ENCODE measurements at places on chromosomes 13 and 19. TPM values are rescaled to one million over a fixed set of nuclear protein-coding genes. Genes with fewer than 3 reads are reported as not detected.

DNA sequence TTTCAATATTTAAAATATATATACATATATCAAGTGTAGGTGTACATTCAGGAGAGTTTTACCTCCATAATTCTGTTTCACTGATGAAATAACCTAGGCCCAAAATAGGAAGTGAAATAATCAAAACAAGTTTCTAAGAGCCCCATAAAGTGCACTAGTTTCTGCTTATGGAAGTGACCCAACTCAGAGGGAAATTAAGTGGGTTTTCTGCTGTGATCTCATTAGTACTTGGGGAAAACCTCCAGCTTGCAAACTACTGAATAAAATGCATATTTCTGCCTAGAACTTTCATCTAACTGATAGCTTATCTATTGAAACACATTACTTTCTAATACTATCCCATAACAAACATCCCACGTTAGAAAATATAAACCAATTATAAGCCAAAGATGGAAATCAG, 45.4 kb upstream of the MIR17HG start:
- H3K4me1 ChIP-seq, result no peaks in the 10 kb centered on the region
- DNase-seq, result no peak
- H3K27me3 ChIP-seq, result no peaks in the 10 kb centered on the region
- no peaks in the 10 kb centered on the region for H3K36me3 ChIP-seq

The ZNF382 gene
- 2.3 TPM for total RNA-seq

DNA sequence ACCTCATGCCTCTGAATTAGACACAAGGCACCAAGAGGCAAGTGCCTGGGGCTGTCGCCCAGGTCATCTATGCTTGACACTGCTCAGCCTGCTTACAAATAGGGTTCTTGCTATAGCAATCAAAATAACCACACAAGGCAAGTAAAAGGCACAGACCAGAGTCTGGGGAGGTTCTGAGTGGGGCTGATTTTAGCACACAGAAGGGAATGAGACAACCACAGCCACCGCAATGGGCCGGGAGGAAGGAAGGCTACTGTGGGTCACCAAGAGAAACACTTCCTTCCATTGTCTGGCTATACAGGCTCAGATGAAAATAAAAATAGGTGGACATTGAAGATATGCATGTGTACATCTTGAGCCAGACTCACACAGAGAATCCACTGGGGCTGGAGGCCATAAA, 159.1 kb downstream of the DLEU7 start:
- H3K27me3 ChIP-seq, result peaks cover 13% of the 10 kb centered on the region
- no peak overlapping the region for H3K4me3 ChIP-seq
- H3K4me1 ChIP-seq, result peaks cover 14% of the 10 kb centered on the region

The PRTN3 gene
- total RNA-seq, result not detected

DNA sequence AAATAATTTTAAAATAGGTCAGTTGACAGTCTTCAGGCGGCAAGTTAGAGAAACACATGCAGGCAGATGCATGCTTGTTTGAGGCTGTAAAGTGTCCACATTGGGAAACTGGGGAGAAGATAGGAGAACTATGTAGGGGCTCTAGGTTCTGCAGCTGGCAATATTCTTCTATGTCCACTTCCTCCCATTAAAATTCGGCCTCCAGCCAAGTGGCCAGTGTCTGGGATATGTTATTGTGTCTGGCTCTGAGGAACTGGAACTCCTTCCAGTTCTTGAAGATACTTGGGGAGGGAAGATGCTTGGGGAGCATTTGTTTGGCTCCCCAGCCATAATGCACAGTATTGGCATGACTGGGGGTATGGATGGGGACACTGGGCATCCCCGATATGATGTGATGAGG, 20.9 kb upstream of the KLF2 start:
- no peak overlapping the region for H3K4me3 ChIP-seq
- H3K36me3 ChIP-seq, result no peaks in the 10 kb centered on the region
- DNase-seq, result no peak
- H3K27me3 ChIP-seq, result peaks cover 6% of the 10 kb centered on the region
